Activated CD8-positive, alpha-beta T cell treated with anti-CD3 and anti-CD28 coated beads, Interleukin-2, amount 10 ng/mL, durations not matched to agents 7 days and 5 days (primary cell): ENCODE measurements at places on chromosomes 3 and 15. TPM values are rescaled to one million over a fixed set of nuclear protein-coding genes. Genes with fewer than 3 reads are reported as not detected.

RBPMS2 gene
- total RNA-seq: not detected

UBA7 gene
- total RNA-seq: 187 TPM

STIMATE gene
- 29.9 TPM for total RNA-seq

DNA sequence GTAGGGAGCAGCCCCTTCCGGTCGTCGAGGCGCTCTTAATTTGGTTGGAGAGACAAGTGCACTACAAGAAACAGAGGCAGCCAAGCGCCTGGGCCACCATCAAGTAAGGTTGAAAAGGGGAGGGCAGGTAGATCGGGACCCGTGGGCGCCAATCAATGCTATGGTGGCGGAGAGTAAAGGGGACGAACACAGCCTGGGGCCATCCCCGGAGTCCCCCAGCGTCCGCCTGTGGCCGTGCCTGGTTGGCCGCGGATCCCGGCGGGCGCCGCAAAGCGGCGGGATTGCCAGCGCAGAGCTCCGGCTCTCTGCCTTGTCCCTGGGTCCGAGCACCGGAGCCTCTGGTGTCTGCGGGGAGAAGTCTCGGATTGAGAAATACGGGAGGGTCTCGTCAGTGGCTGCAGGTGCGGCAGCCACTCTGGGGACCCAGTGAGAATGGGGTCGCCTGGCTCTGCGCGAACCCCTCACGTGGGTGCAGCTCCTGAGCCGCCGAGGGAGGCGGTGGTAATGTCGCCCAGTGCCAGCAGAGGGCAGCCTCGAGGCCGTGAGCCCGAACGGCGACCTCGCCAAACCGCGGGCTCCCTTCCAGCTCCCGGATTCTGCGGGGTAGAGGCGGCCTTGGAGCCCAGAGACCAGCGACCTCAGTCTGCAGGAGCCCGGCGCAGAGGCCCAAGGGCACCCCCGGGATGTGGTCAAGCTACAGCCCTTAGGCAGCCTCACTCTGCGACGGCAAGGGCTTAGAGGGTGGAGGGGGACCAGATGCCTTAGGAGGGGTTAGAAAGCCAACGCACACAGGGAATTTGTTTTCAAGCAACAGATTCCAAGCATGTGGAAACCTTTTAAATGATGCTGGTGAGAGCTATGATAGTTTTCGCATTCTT is 10.8 kb downstream of the FOXL2 start:
- peak; percentile 65 for DNase-seq
- H3K27me3 ChIP-seq: peaks cover 68% of the 10 kb centered on the region
- peak overlapping the region; percentile 61 for H3K4me3 ChIP-seq
- no peaks in the 10 kb centered on the region for H3K36me3 ChIP-seq
- H3K4me1 ChIP-seq: peaks cover 33% of the 10 kb centered on the region

JMJD7 gene
- 19.5 TPM for total RNA-seq

- no peaks in the 10 kb centered on the region for H3K36me3 ChIP-seq
- H3K4me1 ChIP-seq: peaks cover 13% of the 10 kb centered on the region
- peak overlapping the region; percentile 70 for H3K4me3 ChIP-seq
These were observed 559.4 kb downstream of the NR2F2 start for GRCh38 chr15:96889734-96890480.

CPA3 gene
- total RNA-seq: not detected

DTX3L gene
- total RNA-seq: 127 TPM

WWTR1 gene
- total RNA-seq: 0.53 TPM

GRCh38 chr3:132787616-132788300 is 65.5 kb upstream of the NPHP3 start:
- H3K27ac ChIP-seq: no peak overlapping the region
- H3K4me3 ChIP-seq: no peak overlapping the region
- H3K36me3 ChIP-seq: no peaks in the 10 kb centered on the region
- no peak for DNase-seq
- no peaks in the 10 kb centered on the region for H3K4me1 ChIP-seq

CSPG4 gene
- not detected for total RNA-seq

C3orf85 gene
- not detected for total RNA-seq

- H3K27ac ChIP-seq: no peak overlapping the region
- DNase-seq: no peak
- H3K27me3 ChIP-seq: no peaks in the 10 kb centered on the region
- H3K4me1 ChIP-seq: peaks cover 2% of the 10 kb centered on the region
- H3K4me3 ChIP-seq: no peak overlapping the region
These were observed 49.2 kb downstream of the RYK start for GRCh38 chr3:134201201-134202130.

HES1 gene
- total RNA-seq: not detected

GALK2 gene
- 23.1 TPM for total RNA-seq

CADPS gene
- not detected for total RNA-seq

GRCh38 chr3:197520311-197521276 is 35.2 kb downstream of the BDH1 start:
- H3K4me3 ChIP-seq: no peak overlapping the region
- no peak for DNase-seq
- H3K36me3 ChIP-seq: peaks cover 82% of the 10 kb centered on the region
- H3K27ac ChIP-seq: no peak overlapping the region

DNA sequence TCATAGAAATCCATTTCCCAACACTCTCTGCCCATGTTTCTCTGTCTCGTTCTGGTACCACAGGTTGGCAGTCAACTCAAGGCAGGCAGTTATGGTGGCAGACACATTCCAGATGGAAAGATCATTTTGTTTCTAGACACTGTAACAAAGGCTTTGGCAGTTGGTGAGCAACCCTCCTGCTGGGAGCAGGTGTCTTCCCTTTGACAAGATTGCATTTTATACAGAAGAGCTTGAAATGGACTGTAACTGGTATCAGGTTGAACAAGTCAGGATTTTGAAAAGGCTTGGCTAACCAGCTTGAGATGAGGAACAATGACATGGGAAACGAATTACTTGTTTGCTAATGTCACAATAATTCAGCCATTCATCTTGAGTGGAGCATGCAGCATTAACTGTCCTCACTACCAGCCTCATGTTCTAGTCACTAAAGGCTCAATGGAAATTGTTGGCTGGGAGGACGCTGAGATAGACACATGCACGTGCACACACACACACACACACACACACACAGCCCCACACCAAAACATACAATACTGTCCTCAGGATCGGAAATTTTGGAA is 170.0 kb downstream of the SEMA6D start:
- H3K27me3 ChIP-seq: no peaks in the 10 kb centered on the region
- DNase-seq: no peak
- H3K4me3 ChIP-seq: no peak overlapping the region
- H3K27ac ChIP-seq: no peak overlapping the region
- no peaks in the 10 kb centered on the region for H3K36me3 ChIP-seq
- no peaks in the 10 kb centered on the region for H3K4me1 ChIP-seq

DNA sequence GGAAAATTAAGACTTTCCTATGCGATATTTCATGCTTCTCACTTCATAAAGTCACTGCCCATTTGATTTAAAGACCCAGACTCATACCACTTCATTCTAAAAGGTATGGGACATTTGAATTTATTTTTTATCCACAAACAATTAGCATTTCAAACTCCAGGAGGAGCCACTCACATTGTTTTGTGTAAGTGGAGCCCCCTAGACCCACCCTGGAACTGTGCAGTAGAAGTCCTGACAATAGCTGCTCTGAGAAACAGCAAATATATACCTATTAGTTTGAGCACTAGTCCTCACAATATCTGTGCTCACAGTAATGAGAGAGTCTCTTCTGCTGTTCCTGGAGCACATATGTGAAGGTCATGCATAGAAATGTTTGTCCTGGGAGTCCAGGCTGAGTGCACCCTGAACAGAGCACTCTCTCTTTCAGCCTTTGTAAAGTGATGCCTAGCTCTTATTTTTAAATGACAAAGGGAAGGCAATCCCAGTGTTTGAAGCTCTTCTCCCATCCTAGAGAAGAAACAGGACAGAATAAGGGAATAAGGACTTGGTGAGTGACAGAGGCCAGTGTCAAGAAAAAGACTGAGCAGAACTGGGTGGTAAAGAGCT is 127.5 kb upstream of the STRIT1 start:
- H3K27ac ChIP-seq: no peak overlapping the region
- no peak overlapping the region for H3K4me3 ChIP-seq
- no peak for DNase-seq
- peaks cover 2% of the 10 kb centered on the region for H3K27me3 ChIP-seq
- H3K4me1 ChIP-seq: no peaks in the 10 kb centered on the region

FEZF2 gene
- not detected for total RNA-seq

- peak; percentile 84 for DNase-seq
- H3K36me3 ChIP-seq: peaks cover 30% of the 10 kb centered on the region
- H3K4me3 ChIP-seq: peak overlapping the region; percentile 76
- peak overlapping the region; percentile 94 for H3K27ac ChIP-seq
- H3K27me3 ChIP-seq: no peaks in the 10 kb centered on the region
These were observed 154.1 kb upstream of the LPP start for GRCh38 chr3:187999821-188000220.

PRSS50 gene
- total RNA-seq: not detected

GRCh38 chr15:66387163-66388042 is 691 bp downstream of the MAP2K1 start:
- H3K27me3 ChIP-seq: no peaks in the 10 kb centered on the region
- peak; percentile 67 for DNase-seq
- H3K4me1 ChIP-seq: peaks cover 53% of the 10 kb centered on the region
- H3K27ac ChIP-seq: peak overlapping the region; percentile 82

- peaks cover 6% of the 10 kb centered on the region for H3K4me1 ChIP-seq
- H3K36me3 ChIP-seq: peaks cover 26% of the 10 kb centered on the region
- no peak for DNase-seq
- H3K27me3 ChIP-seq: no peaks in the 10 kb centered on the region
These were observed 67.5 kb downstream of the LRCH3 start for GRCh38 chr3:197858598-197858997.

SGO1 gene
- 43.6 TPM for total RNA-seq

DNA sequence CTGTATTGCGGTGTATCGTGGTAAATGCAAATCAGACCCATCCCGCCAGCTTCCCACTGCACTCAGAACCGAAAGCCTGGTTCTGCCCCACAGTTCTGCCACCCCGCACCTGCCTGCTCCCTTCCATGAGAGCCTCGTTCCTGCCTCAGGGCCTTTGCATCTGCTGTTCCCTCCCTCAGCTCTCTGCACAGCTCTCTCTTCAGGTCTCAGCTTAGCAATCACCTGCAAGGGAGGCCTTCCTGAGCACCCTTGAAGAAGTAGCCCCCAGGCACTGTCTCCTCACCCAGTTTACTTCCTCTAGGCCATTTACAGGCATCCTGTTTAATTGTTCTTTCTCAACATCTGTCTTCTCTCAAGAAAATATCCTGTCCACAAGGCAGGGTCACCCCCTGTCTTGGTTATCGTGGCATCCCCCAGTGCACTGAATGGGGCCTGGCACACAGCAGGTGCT is 13.3 kb upstream of the IQSEC1 start:
- H3K4me3 ChIP-seq: no peak overlapping the region
- H3K36me3 ChIP-seq: no peaks in the 10 kb centered on the region
- peaks cover 3% of the 10 kb centered on the region for H3K27me3 ChIP-seq
- no peak for DNase-seq
- peak overlapping the region; percentile 27 for H3K27ac ChIP-seq

NR2F2 gene
- total RNA-seq: not detected

SEMA3G gene
- total RNA-seq: 0.13 TPM

- H3K27me3 ChIP-seq: peaks cover 9% of the 10 kb centered on the region
- no peaks in the 10 kb centered on the region for H3K4me1 ChIP-seq
- H3K4me3 ChIP-seq: no peak overlapping the region
- no peak for DNase-seq
- H3K36me3 ChIP-seq: no peaks in the 10 kb centered on the region
- H3K27ac ChIP-seq: no peak overlapping the region
These were observed 24.3 kb upstream of the IL12A start for GRCh38 chr3:159964166-159964973.

- H3K27ac ChIP-seq: no peak overlapping the region
- no peak for DNase-seq
- H3K36me3 ChIP-seq: no peaks in the 10 kb centered on the region
These were observed 286.0 kb downstream of the EDEM1 start for GRCh38 chr3:5473471-5473870.

DNA sequence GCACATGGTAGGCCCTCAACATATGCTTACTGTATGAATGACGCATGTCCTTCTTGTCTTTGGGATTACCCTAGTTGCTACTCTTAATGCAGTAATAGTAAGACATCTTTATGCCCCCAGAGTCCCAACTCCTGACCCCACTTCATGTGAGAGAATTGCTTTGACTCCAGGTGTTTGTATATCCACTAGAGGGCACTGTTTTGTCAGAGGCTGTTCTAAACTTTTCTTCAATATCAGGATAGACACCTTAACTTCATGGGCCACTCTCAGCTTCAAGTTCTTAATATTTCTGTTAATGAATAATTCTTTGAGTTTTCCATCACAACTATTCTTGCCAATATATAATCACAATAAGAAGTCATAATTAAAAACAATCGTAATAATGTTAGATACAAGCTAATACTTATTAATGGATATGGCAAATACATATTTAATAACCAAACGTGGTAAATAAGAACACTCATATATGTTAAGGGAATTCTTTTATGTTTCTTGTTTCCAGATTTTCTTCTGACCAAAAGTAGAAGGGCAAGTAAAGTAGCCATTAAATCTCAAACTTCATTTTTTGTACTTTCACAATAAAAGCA is 337.2 kb upstream of the DNAJC19 start:
- no peak overlapping the region for H3K4me3 ChIP-seq
- DNase-seq: peak; percentile 21
- H3K4me1 ChIP-seq: no peaks in the 10 kb centered on the region
- no peaks in the 10 kb centered on the region for H3K27me3 ChIP-seq
- H3K36me3 ChIP-seq: no peaks in the 10 kb centered on the region

SYNPR gene
- not detected for total RNA-seq

ETV5 gene
- 0.97 TPM for total RNA-seq

CHDH gene
- 0.21 TPM for total RNA-seq

SOX14 gene
- total RNA-seq: not detected

- H3K27ac ChIP-seq: no peak overlapping the region
- H3K27me3 ChIP-seq: peaks cover 9% of the 10 kb centered on the region
- no peaks in the 10 kb centered on the region for H3K4me1 ChIP-seq
- H3K36me3 ChIP-seq: no peaks in the 10 kb centered on the region
- H3K4me3 ChIP-seq: no peak overlapping the region
These were observed 58.5 kb downstream of the ST8SIA2 start for GRCh38 chr15:92452143-92452542.

SLC12A1 gene
- total RNA-seq: not detected

CHRNA7 gene
- total RNA-seq: 0.24 TPM

GRCh38 chr3:123332124-123332641 is 116.7 kb downstream of the ADCY5 start:
- H3K36me3 ChIP-seq: no peaks in the 10 kb centered on the region
- no peak overlapping the region for H3K4me3 ChIP-seq
- H3K4me1 ChIP-seq: peaks cover 8% of the 10 kb centered on the region
- H3K27ac ChIP-seq: no peak overlapping the region

CHRNA5 gene
- 2.7 TPM for total RNA-seq

DNA sequence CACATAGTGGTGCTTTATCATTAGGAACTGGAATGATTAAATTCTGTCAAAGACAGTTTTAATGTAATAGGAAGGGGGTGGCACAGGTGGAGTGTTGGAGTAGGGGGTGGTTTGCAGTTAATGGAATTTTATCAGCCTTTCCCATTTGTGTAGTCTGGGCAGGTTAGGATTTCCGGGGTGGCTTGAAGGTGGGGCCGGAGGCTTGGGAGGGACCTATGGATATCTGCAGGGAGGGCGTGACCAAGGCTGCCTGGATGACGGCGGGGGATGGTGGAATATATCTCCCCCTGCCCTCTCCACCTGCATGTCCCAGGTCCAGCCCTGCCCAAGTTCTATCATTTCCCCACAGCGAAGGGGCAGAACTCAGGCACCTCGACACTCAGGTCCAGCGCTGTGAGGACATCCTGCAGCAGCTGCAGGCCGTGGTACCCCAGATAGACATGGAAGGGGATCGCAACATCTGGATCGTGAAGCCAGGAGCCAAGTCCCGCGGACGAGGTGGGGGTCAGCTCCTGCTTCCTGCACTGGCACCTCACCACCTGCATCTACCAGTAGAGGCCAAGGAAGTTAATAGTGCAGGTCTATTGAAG is 15.5 kb downstream of the TTLL3 start:
- no peak overlapping the region for H3K4me3 ChIP-seq
- no peak for DNase-seq
- H3K27me3 ChIP-seq: no peaks in the 10 kb centered on the region

GUCA1C gene
- total RNA-seq: not detected

CDHR4 gene
- not detected for total RNA-seq

ABHD14A gene
- 10.5 TPM for total RNA-seq
